ENCODE measurements at places on chromosomes 12 and 14.

GRCh38 chr12:87518481-87518880 is 510.7 kb downstream of the C12orf50 start:
- DNase-seq: no peak

- DNase-seq: no peak
These were observed 156.2 kb downstream of the CAND1 start for GRCh38 chr12:67425394-67425793.

DNA sequence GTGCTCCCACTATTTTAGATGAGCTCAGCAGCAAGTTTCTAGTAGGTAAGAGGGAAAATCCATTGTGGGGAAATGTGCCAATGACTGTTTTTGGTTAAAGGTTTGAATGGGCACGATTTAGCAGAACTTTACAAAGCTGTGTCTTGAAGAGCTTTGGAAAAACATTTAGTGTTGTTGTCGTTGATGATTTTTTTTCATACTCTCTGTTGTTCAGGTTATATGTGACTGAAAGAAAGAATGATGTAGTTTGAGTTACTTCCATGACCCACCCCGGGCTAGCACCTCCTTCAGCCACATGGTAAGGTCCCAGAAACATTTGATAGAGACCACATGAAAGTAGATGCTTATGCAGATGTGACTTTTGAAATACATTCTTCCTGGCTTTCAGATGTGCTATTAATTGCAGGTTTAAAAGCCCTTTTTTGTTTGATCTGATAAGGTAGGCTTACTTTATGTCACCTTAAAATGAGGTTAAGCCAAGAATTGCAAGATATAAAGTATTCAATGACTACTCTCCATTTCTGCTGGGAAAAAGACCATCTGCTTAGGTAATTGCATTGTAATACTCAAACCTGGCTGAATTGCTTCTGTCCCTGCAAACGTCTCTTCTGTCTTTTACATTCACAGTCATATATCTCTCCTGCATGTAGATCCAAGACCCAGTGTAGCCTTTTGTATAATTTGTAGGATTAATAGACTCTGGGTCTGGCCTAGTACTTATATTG is 250.6 kb downstream of the RGS6 start:
- DNase-seq: no peak

- DNase-seq: no peak
These were observed 28.1 kb upstream of the GPR68 start for GRCh38 chr14:91272341-91273272.

DNA sequence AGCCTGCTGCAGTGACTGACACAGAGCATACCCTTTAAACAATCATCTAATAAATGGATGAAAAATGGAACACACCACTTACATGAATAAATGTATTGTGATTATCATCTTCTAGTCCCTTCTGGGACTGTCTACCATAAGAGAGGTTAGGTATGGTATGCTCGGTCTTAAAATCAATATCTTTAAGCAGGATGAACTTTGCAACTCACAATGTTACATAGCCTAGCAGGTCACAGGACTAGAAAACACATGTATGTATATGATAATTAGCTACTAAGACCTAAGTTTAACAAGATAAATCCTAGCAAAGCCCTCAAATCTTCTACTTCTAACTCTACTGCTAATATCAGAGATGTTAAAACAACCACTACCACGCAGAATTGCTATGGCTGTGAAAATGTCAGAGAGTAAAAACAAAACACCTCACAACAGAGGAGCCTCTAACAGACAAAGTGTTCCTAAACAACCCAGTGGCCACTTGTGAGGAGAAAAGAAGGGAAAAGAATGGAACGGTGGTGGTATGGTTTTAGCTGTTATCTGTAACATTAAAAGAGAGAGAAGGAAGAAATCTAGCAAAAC is 139.4 kb downstream of the STXBP6 start:
- no peak for DNase-seq

GRCh38 chr12:57810450-57810849 is 8.1 kb downstream of the AVIL start:
- no peak for DNase-seq

DNA sequence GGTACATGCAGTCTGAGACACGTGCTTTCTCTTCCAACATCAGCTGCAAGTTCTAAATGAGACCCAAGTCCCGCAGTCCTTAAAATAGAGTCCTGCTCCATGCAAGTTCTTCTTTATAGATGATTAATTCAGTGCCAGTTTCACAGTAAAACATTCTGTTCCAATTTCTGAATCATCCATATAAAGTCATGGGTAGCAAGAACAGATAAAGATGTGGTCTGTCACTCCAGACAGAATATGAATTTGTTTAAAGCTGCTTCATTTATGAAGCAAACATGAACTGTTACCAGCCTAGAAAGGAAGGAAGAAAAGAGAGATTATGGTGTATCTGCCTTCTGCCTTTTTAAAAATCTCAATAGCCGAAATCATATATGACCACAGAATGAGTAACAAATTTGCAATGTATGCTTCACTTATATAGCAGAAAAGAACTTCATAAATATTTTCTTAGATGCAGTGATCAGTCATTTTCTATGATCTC is 83.3 kb downstream of the KITLG start:
- DNase-seq: no peak
